Pons (tissue), 1 donor: ENCODE measurements at places on chromosomes 11 and 22.
A peak's percentile ranks its signal among the peaks of the same experiment; 100 is the strongest.

- DNase-seq: no peak
Observed at GRCh38 chr22:19812910-19813309, 41.8 kb downstream of the GNB1L start.

DNA sequence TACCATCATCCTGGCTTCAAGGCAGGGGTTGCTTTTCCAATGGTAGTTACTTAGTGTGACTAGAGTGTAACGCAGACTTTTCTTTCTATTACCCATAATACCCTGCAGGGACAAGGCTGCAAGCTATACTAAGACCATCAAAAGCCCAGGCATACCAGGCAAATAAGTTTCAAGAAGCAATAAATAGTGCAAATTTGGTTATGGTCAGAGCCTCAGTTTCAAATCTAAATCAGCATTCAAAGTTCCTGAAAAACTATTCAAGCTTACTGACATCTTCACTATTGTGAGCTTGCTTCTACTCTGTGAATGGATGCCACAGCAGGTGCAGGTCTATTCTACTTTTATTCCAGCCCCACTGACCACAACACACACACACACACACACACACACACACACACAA, 2.5 kb upstream of the HBB start:
- DNase-seq: no peak

DNA sequence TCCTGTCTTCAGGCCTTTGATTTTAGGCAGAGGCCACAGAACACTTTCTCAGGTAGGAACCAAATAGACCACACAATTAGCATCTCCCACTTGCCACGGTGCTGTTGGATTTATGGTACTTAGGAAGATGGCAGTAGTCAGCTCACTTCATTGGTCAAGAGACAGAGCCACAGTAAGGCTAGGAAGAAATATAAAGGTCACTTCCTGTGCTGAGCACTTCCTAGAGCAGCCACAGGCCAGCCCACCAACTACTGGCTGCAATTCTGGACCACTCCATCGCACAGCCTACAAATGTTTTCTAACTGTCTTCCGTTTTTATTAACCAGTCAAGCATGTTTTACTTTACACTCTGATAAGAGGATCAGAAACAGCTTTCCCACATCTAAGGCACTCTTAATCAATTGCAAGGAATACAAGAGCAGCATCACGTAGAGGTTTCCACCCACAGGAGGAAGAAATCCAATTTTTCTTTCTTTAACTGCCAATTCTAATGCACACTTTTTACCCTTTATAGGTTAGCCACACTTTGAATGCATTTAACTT, 54.7 kb downstream of the ABTB2 start:
- DNase-seq: no peak

- DNase-seq: no peak
Observed at GRCh38 chr11:104036588-104036987, at the start of gene DDI1. Gene DDI1, plus strand, starts transcription at chr11:104036640. Its CDS starts 183 bp downstream, at chr11:104036823.

DNA sequence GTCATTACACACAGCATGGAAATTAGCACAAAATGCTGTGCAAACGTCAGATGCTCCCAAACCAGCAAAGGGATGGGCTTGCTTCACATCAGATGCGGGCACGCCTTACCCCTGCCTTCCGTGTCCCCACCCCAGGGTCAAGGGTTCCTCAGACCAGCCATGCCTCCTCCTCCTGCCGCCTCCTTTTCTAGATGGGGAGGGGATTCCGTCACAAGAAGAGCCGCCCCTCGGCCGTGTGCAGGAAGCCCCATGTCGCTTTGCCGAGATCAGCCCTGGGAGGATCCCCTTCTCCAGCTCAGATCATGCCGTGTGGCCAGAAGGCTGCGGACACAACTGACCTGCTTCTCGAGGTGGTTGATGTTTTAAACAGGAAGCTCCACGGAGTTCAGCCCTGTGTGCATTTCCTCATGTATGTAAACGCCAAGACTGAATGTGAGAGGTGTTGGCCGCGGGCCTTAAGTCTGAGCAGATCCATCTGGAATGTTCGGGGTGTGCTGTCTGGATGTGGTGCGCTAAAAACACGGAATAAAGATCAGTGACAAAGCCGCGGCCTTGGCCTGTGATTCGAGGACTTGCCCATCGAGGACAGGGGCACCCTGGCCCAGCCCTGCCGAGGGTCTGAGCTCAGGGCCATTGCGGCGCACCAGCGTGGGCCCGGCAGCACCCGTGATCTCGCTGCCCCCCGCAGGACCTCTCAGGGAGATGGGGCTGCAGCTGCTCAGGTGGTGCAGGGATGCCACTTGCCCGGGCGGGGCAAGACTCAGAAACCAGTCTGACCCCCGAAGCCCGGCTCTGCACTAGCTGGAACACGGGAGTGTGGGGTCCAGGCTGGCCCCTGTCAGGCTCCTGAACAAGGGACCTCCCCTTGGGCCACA, 412.9 kb downstream of the TBC1D22A start:
- DNase-seq: no peak

DNA sequence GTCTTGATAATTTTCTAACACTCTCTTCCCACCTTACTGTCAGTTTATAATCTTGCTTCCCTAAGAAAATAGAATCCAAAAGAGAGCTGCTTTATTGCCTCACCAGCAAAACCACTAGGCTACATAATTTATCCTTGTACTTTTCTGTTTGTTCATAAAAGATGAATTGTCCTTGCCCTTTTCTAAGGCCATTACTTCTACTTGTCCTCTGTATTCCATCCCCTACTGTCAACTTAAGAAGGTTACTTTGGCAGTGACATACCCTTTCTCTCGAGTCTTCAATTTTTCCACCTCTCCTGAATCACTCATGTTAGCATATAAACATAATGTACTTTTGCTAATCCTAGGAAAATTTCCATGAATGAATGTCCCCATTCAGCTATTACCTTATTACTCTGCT, 18.0 kb downstream of the BIRC2 start:
- DNase-seq: no peak

DNA sequence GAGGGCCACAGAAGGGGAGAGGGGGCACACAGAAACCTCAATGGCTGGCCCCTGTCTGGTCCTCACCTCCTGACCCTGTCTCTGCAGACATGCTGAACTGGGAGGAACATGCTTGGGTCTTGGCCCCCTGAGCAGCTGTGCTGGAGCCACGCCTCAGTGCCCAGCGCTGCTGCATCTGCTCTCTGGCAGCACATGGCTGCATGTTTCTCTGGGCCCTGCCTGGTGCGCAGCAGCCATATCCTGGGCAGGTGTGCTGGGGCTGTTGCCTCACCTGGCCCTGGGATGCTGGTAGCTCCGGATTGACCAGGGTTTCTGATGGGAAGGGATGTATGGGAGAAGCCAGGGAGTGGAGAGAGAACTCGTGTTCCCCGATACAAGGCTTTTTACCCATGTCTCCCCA, 248.0 kb downstream of the ST3GAL4 start:
- DNase-seq: no peak

DNA sequence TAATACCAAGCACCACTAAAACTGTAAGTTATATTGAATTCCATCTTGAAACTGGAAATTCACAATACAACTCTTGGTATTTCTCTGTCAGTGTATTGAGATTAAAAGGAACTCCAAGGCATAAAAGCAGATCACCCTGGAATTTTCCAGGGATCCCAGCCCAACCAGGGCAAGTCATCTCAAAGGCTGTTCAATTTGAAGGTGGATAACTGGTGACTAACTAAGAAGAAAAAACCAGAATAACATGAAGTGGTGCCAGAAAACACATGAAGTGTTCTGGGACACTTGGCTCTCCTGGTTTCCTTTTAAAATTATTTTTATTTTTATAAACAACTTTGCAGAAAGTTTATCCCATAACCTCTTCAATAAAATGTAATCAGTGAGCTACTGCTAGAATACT, 7.8 kb upstream of the BMAL1 start:
- DNase-seq: no peak

DNA sequence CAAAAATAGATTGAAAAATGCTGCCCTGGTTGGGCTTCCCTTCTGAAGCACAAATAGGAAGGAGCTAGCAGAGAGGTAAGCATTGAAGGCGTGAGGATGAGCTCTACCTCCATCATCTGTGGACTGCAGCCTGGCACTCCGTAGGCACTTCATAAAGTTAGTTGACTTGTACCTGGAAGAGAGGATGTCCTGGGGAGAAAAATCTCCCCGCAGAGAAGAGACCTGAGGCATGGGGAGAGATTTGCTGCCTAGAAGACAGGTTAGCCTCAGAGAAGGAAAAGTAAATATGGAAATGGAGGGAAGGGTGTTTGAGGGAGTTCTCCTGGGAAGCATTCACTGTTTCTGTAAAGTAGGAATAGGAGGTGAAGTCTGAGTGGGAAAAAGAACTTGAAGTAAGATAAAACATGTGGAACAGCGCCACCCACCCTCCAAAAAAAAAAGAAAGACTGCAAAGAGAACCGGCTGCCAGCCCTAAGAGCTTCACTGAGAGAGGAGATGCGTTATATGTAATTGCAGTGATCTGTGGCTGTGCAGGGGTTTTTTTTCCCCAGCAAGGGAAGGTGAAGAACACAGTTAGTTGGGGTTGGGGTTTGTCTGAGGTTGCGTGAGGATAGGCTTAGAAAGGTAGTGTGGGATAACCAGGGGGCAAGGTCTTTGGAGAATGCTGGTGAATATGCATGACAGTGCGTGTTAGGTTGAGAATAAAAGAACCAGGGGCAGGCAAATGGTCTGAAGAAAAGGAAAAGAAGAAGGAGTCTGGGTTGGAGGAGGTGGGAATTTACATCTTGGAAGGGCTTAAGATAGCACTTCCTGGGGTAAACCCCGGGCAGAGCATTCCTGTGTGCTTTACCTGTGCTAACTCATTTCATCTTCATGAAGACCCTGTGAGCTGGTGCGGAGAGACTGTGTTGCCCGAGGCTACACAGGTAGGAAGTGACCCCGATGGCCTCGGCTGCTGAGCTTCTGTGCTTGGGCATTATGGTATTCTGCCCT, 16.0 kb downstream of the TNRC6B start:
- no peak for DNase-seq

- DNase-seq: no peak
Observed at GRCh38 chr11:29280452-29280851, 736.4 kb downstream of the KCNA4 start.

DNA sequence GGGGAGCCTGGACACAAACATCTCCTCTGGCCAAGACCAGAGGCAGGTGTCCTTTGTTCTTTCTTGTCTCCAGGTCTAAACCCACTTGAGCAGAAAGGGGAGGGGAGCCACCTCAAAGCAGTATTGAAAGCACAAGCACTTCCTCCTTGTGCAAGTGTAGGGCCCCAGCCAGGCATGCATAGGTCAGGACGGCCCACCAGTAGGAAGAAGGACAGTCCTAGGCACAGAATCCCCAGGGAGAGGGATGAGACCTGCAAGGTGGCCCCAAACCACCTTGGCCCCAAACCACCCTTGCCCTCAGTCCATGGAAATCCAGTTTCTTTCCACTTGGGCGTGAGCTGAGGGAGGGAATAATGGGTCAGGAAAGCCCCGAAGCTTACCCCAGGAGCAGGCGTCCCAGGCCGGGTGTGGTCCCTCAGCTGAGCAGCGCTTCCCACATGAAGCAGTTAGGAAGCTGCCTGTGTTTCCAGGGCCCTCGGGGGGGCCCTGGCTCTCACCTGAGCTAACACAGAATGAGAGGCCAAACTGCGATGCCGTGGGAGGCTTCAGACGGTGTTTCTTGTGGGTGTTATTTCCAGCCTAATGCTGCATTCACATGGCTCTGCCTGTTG, 20.4 kb upstream of the IGSF9B start:
- DNase-seq: no peak

GRCh38 chr11:102716527-102716926, 8.2 kb downstream of the MMP8 start:
- no peak for DNase-seq

DNA sequence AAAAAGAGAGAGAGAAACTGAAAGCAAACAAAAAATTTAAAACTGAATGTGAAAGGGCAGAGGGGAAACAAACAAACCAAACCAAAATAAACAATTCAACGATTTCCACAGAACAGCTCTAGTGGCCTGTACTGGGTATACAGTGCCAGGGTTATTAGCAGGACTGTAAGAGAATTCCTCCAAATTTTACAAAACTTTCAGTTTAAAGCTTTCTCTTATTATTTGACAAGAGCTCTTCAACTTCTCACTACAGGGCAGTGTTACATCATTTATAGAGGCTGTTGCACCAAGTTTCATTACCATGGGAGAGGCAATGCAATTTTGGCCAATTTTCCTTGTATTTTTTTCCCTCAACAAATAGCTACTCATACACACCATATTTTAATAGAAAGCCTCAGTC, 44.3 kb upstream of the CLPB start:
- no peak for DNase-seq

DNA sequence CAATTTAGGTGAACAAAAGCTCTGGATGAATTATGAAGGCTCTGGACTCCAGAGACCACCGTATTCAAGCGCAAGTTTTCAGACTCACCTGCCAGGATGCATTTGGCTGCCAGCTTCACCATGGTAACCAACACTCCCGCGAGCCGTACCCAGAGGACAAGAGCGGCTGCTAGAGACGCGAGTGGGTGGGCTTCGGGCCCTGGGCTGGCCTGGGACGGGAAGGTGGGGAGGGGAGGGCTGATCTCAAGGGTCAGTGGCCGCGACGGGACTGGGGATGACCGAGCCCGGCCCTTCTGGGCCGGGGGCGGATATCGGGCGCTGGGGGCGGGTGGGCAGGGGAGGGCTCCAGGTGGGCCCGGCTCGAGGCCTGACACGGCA, 344 bp downstream of the IFT27 start:
- peak; percentile 25 for DNase-seq

DNA sequence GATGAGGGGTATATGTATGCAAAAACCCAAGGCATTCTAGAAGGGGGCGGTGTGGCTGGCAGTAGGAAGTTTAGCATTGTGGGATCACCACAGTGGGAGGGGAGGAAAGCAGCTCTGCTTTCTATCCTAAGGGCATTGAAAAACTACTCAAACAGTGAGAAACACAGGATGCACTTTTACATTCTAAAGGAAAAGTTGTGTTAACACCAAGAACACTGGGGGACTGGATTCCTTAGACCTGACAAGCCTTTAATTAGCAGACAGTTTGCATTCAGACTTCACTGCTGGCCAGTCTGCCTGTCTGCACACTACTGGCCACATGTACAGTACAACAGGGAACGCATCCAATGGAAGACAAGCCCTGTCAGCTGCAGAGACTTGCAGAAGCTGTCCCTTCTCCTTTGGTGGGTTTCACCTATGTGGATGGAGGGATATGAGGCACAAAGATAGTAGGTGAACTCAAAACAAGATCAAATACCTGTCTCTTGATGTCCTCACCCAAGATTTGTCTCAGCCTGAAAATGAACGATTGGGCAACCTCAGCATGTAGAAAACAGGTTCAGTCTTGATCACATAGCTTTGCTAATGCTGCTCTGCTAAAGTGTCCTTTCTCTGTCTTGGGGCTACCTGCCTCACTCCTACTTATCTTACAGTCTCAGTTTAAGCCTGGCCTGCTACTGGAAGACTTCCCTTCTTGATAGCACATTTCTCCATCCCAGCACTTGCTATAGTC, 64.8 kb downstream of the TENM4 start:
- DNase-seq: no peak

GRCh38 chr11:63749624-63750023, 19.0 kb downstream of the ZFTA start:
- DNase-seq: no peak

DNA sequence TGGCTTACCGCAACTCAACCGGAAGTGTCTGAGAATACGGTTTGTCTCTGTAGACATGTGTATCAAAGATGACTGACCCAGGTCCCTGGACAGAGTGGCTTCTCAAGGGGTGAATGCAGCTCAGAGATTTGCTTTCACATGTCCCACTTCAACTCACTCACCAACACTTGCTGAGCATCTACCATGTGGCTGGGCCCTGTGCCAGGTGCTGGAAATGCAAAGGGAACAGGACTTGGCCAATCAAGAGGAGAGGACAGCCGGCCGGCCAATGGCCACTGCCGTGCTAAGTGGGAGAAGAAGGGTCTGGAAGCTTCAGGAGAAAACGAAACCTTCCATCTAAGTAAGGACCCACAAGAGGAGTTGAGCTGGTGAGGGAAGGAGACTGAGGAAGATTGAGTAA, 151.3 kb downstream of the CEP164 start:
- no peak for DNase-seq

- DNase-seq: no peak
Observed at GRCh38 chr22:47567126-47568090, 805.0 kb downstream of the TBC1D22A start.
